Esophagus squamous epithelium (tissue), 5 donors: ENCODE measurements at places on chromosomes 7 and 10.

GRCh38 chr7:41887416-41887815, 184.5 kb upstream of the INHBA start:
- no peak for DNase-seq

- no peak for DNase-seq
Observed at GRCh38 chr10:105503714-105504113, 862.6 kb downstream of the SORCS3 start.

- DNase-seq, result no peak
Observed at GRCh38 chr7:39656415-39656814, 33.0 kb downstream of the RALA start.

DNA sequence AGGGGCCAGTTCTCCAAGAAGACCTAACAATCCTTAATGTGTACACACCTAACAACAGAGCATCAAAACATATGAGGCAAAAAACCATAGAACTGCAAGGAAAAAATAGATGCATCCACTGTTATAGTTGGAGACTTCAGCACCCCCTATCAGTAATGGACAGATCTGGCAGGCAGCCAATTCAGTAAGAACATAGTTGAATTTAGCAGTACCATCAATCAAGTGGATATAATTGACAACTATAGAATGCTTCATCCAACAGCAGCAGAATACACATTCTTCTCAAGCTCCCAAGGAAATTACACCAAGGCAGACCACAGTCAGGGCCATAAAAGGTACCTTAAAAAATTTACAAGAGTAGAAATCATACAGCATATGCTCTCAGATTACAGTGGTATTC, 42.2 kb downstream of the POLL start:
- no peak for DNase-seq

DNA sequence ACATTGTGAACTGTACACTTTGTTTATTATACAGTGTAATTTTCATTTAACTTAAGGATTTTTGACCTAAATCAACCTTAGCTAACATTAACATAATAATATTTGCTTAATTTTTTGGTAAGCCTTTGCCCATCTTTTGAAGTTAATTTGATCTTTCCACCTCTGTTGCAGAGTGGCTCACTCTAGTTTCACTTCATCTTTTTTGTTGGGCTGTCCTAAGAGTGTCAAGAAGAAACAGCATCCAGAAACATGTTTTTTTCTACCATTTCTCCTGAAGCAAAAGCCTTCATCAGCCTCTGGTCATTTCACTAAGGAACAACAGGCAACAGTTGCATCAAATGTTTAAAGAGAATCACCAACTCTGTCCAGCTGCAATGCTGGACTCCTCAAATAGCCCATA, 824.7 kb downstream of the REEP3 start:
- DNase-seq, result no peak

- DNase-seq, result no peak
Observed at GRCh38 chr10:46550076-46550790, 6.2 kb downstream of the GPRIN2 start.

DNA sequence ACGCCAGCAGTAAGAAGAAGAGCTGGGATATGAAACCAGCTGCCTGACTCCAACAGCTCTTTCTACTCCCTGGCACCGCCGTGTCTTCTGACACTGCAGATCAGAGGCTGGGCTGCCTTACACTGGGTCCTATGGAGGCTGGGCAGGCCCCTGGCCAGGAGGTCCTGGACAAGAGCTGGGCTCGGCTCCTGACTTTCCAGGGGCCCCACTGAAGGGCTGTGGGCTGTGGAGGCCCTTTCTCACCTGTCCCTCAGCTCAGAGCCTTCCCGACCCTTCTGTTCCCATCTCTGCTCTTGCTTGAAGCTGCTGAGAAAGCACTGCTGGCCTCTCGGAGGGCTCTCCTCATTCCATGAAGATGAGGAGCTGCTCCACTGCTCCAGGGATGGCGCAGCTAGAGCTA, 85.9 kb upstream of the UNC5B start:
- DNase-seq, result no peak

DNA sequence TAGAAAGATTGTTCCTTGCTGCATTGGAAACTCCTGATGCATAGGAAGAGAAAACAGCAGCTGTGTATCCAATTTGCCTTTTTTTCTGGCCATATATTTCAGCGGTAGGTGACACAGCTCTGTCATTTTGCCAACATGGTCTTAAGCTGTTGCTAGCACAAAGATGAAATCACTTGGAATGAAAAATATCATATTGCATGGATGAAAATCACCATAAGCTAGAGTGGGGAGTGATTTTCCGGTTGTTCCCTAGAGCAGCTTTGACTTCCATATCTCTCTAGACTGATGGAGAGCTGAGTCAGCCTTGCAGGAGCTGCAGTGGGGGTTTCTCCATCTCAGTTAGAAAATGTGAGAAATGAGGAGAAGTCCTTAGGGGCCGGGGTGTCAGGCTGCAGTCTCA, 38.3 kb upstream of the BTBD16 start:
- DNase-seq, result no peak

- DNase-seq, result no peak
Observed at GRCh38 chr10:123878666-123879303, 12.8 kb downstream of the CPXM2 start.
